ENCODE measurements at places on chromosomes 3 and 15. TPM values are rescaled to one million over a fixed set of nuclear protein-coding genes. Genes with fewer than 3 reads are reported as not detected.

DNA sequence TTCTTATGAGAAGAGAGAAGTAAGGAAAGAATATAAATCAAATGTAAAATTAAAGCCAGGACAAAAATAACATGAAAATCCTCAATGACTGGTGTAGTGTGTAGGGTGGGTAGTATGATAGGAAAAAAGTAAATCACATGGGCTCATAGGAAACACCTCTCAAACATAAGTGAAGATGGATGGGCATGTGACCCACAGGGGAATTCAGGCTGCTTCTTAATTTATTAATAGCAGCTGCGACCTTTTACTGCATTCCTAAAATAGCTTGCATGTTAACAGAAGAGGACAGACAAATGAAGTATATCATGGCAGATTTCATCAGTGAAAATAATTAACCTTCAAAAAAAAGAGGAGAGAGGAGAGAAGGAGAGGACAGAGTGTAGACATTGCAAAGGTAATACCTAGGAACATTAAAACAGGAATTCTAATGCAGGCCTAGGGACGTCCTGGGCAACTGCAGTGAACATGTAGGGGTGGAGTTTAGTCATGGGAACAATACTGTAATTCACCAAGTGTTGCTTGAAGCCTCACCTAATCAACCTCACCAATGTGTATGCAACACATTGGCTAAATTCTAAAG lies 132.9 kb downstream of the KCNMB2 start:
- no peak for DNase-seq

DNA sequence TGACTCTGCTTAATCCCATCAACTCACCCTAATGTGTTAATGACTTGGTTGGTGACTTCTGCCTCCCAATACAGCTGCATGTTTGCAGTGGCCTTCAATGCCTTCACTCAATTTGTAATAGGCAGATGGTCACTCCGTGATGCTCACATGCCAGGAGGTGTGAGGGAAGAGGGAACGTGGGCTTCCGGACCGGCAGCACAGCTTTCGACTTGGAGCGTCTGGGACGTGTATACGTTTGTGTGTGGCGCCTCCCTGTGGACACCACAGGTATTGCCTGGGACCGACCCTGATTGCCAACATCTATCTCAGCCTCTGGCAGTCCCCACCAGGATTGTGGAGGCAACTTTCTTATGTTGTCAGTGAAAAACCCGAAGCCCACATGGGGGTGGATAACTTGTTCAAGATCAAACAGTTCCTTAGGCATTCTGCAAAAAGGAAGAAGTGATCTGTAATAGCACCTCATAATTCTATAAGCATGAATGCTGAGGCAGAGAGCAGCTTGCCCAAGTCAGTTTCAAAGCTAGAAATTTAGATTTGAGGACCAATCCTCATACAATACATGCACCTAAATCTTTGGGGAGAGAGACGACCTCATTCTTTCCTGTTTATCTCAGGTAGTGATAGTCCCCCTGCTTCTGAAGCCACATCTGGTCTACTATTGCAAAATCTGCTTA lies 16.9 kb downstream of the MRPL46 start:
- peak; percentile 69 for DNase-seq

DNA sequence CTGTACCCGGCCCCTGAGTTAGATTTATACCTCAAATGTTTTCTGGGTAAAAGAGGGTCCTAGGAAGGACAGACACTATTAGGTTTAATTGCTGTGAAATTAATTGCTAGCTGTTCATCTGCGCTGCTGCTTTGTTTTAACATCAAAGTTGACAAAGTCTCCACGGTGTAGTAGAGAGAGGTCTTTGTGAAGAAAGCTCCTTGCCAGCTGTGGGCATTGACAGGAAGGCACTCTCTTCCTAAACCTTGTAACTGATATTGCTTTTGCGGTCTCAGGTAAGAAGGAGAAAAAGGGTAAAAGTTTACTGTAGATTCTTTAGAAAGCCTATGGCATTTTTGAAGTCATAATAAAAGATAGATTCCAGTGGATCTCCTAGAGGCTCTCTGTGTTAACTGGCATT lies 68.1 kb downstream of the PTPRG start:
- no peak for DNase-seq

DNA sequence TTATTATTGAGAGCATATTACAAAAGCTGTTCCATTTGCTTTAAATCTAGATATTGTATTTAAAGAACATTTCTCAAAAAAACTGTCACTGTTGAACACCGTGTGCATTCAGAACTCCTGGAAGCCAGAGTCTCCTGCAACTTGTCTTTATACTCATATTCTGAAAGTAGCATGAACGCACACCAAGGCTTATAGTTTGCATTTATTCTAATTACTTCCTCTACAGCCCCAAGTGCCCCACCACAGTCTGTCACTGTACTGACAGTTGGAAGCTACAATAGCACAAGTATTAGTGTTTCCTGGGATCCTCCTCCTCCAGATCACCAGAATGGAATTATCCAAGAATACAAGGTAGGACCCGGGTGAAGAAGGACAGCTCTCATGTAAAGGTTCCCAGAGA lies 537.4 kb downstream of the ROBO2 start:
- DNase-seq = no peak

- no peak for DNase-seq
These were observed 179.6 kb upstream of the THRB start for GRCh38 chr3:24674261-24674660.

DNA sequence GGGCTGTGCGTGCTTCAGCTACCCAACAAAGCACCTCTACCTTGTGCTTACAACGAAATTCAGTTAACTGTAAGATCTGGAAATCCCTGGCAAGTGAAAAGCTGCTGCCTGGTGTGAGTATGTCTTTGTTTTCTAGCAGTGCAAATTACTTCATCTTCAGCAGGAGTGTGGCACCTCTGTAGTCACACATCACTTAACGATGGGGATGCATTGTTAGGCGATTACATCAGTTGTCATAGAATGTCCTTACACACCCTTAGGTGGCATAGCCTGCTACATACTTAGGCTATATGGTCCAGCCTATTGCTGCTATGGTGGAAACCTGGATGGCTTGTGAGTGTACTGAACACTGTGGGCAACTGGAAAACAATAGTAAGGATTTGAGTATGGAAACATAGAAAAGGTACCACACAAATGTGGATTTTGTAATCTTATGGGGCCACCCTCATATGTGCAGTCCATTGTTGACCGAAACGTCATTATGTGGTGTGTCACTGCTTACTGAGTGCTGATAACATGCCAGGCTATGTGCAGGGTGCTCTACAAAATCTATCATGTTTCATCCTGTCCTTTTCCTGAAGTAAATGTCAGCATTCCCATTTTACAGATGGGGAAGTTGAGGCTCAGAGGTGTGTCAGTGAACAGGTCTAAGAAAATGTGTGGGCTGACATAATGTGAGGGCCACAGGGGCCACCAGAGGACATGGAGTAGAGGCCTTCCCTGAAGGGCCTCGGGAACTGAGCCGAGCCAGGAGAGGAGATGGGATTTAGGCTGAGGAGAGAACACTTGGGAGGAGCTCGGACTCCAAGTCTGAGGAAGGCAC lies 173.5 kb downstream of the VGLL4 start:
- DNase-seq = no peak

DNA sequence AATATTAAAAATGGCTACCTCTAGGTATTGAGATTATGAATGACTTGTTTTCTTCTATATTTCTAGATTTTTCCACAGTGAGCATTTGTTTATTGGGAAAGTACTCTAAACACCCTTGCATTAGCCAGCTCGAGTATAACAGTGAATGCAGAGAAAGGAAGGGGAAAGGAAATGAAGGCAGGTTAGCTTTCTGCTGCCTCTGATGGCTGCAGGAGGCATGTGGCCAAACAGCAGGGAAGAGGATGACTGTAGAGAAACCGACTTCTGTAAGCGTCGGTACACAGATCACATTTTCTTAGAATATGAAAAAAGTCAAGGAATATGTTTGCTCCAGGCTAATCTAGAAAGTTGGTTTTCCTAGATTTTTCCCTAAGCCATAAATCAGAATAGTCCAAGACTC lies 19.8 kb downstream of the GNB5 start:
- DNase-seq = no peak

GRCh38 chr3:29537889-29538609 lies 257.2 kb downstream of the RBMS3 start:
- no peak for DNase-seq

DNA sequence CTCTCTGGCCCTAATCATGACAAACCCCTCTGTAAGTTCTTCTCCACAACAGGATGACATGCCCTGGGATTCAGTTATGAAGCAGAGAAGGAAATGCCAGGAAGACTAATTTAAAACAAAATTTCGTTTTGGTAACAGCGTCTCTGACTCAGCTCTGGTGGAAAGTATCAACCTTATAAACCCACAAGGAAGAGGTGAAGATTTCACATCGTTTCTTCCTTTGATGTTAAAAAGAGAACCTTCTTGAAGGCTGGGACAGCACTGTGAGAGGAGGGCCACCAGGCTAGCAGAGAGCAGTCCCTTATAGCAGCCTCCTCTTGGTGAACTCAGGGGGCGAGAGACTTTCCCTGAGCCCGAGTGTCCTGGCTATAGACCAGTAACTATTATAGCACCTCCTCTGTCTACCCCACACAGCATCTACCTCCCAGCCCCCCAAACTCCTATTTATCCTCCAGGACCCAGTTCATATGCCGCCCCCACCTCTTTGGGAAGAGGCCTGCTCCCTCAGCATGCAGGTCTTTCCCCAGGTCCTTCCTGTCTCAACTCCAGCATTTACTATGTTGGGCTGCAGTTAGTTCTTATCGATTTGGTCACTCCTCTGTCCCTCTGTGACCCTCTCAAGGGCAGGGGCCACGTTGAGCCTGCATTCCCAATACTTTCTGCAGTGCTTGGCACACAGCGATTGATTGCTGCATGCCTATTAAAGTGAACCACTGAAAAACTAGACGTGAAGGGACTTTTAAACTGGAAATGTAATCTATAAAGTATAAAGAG lies 321.5 kb upstream of the ICE2 start:
- no peak for DNase-seq

DNA sequence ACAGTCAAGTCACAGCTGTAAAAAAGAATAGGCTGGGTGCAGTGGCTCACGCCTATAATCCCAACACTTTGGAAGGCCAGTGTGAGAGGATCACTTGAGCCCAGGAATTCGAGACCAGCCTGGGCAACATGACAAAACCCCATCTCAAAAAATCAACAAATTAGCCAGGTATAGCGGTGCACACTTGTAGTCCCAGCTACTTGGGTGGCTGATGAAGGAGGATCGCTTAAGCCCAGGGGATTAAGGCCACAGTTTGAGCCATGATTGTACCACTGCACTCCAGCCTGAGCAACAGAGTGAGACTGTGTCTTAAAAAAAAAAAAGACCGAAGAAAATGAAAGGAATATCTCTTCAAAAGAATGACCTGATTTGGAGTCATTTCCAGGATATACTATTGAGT lies 6.6 kb downstream of the HERC1 start:
- DNase-seq = no peak

DNA sequence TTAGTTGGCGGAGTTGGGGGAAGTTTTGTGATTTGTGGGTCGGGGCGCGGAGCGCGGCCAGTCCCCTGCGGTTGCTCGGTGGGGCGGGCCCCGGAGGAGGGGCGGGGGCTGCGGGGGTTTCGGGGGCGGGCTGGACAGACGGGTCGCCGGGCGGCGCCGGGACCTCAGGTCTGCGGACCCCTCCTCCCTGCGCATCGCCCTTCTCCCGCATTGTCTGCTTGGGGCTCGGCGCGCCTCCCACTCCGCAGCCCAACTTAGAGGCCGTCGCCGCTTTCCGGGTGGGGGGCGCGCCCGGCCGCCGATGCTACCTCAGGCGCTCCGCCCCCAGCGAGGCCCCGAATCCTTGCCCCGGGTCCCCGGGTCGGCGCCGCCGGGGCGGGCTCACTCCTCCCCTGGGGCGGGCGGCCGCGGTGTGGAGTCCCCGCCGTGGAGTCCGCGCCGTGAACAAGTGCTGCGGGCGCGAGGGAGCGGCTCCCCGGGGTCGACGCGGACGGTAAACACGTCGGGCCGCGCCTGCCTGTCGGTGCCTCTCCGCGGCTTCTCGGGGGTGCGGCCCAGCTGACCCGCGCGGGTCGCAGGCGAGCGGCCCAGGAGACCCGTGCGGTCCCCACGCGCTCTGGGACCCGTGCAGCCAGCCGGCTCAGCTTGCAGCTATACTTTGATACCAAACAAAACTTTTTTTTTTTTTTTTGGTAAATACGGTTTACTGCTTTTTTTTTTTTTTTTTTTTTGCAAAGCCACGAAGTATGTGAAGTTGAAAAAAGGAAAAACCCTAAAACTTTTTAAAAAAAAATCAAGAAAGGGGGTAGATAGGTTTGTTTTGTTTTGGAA lies 624 bp downstream of the AKAP13 start:
- peak; percentile 79 for DNase-seq

- no peak for DNase-seq
These were observed 182.7 kb downstream of the CNTN6 start for GRCh38 chr3:1275495-1275894.

GRCh38 chr3:60953351-60953750 lies 297.9 kb downstream of the FHIT start:
- no peak for DNase-seq

GRCh38 chr3:112776000-112776399 lies 70.7 kb downstream of the CD200R1L start:
- DNase-seq = no peak

GRCh38 chr3:193977622-193978021 lies 158.3 kb upstream of the HES1 start:
- no peak for DNase-seq

GRCh38 chr3:13867732-13868131 lies 12.1 kb downstream of the WNT7A start:
- no peak for DNase-seq

GRCh38 chr15:99944131-99944530 lies 210.9 kb upstream of the LYSMD4 start:
- no peak for DNase-seq

GRCh38 chr3:196868297-196868661 lies 559 bp downstream of the SENP5 start:
- DNase-seq = no peak

- DNase-seq = no peak
These were observed 317.7 kb upstream of the TPRG1 start for GRCh38 chr3:188853856-188854771.

GRCh38 chr3:165443664-165444063 lies 247.5 kb upstream of the SLITRK3 start:
- no peak for DNase-seq

GRCh38 chr3:137121704-137122314 lies 164.0 kb downstream of the IL20RB start:
- no peak for DNase-seq

TNK2 gene
- 23.4 TPM for total RNA-seq

TAGLN3 gene
- total RNA-seq = not detected

APBA2 gene
- total RNA-seq = 8.2 TPM

C3orf20 gene
- total RNA-seq = not detected

GOLGA6D gene
- total RNA-seq = not detected

RYR3 gene
- total RNA-seq = 2.8 TPM

ZBTB47 gene
- total RNA-seq = 5.3 TPM

CHRFAM7A gene
- not detected for total RNA-seq

GCNT3 gene
- total RNA-seq = 30.5 TPM

KLHL25 gene
- 23.6 TPM for total RNA-seq
